ENCODE measurements at places on chromosomes 11 and 22.
A peak's percentile ranks its signal among the peaks of the same experiment; 100 is the strongest.

- no peak for DNase-seq
Observed at GRCh38 chr22:23695571-23696325, 4.9 kb downstream of the RGL4 start.

DNA sequence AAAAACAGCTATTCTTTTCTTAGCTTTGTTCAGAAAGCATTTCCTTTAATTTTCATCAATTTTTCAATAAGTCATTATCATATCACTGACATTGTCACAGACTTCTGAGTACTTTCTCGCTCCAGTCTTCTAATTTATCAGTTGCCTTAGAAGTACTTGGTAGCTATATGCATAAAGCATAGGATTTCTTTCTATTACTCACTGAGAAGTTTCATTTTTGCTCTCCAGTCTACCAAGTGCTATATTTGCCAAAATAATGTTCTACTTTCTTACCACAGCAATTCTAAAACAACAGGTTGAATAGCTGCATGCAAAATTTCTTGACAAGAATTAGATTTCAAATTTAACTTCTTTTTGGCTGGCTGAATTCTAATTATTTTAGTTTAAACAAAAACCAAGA is 116.3 kb downstream of the STK33 start:
- no peak for DNase-seq

DNA sequence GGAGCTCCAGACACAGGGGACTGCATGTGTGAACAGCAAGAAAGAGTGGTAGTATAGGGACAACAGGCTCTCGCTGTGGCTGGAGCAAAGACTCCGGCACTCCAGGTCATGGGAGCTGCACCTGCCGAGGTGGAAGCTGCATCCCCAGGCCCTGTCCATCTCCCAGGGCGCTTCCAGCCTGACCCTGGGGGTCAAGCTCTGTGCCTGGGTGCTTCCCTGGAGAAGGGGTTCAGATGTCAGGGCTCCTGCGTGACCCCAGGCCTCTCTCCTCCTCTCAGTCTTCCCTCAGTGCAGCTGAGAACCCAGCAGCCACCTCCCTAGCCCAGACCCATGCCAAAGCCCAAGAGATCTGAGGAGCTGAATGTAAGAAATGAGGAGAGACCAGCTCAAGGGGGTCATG is 3.4 kb downstream of the TMPRSS4 start:
- no peak for DNase-seq

DNA sequence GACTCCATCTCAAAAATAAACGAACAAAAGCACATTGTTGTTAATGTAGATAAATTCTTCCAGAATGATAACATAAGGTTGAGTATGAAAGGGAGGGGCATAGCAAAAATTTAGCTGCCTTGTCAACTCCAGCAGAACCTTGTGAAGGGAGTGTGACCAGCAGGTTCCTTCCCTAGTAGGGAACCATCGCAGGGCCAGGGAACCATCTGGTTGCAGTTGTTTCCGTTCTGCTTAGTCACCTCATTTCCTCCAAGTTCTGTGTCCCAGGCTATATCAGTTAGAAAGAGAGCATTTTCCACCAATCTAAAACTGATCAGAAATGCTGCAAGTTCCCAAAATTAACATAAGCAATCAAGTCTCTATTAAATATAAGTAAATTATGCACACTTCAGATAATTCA is 126.7 kb upstream of the BLID start:
- no peak for DNase-seq

DNA sequence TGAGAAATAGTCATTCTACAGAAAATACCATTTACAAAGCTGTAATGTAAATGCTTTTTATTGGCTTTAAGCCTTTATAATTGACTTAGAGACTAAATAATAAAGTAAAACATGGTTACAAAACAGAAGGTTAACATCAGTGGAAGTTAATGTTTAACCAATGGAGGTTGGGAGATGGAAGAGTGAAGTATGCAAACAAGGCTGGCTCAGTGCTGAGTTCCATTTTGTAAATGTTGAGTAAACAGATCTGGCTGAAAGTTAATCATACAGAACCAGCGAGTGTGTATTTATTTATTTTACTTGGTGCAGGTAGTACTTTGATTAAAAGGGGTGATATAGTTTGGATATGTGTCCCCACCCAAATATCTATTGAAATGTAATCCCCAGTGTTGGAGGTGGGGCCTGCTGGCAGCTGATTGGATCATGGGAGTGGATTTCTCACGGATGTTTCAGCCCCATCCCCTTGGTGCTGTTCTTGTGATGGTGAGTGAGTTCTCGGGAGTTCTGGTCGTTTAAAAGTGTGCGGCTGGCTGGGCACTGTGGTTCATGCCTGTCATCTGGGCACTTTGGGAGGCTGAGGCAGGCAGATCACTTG is 827.4 kb downstream of the OPCML start:
- DNase-seq, result no peak

DNA sequence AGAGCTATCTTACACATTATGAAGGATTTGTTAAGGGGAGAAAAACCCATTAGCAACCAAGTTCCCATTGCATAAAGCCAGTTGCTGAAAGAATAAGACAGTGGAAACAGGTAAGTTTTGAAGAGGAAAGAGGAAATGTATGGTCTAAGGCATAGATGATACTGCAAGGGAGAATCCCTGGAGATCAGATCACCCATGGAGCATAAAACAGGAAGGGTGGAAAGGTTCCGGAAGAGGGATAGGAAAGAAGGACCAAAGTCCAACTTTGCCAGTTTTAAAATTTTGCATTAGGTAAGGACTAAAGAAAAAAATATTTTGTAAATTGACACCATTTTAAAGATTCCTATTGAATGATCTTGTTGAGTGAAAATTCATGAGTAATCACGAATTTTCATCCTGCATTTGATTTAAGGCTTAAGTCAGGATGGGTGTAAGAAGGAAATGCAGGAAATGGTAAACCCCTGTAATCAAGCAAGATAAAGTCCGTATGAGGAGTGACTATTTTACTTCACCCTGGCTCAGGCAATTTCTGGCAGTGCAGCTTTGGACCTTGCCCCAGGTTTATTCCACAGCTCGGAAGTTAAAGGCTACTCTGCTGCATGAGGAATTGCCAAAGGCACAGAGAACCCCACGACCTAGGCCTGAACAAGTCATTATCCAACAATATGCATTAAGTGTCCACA is 70.9 kb downstream of the CCDC34 start:
- DNase-seq, result no peak

GRCh38 chr11:2217211-2218030 is 45.8 kb upstream of the TH start:
- no peak for DNase-seq

- DNase-seq, result no peak
Observed at GRCh38 chr22:42156598-42156997, 26.0 kb upstream of the CYP2D6 start.

DNA sequence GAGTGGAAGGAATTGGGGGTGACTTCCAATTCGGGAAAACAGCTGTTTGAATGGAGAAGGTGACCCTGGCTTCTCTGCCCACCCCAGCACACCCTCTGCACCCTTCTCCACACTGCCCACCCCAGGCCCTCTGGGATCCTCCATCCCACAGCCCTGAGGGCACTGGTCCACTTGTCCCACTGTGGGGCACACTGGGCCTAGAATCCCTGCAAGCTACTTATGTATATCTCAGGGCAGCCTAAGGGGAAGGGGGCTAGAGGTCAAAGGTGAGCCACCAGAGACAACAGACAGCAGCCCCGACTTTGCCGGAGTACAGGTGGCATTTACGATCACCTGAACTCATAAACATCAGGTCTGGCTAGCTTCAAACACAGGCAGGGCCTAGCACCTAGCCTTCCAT is 673 bp upstream of the SCUBE2 start:
- no peak for DNase-seq

- no peak for DNase-seq
Observed at GRCh38 chr22:48244388-48245195, 1482.1 kb downstream of the TBC1D22A start.

- DNase-seq, result no peak
Observed at GRCh38 chr22:37741312-37741795, 44.5 kb downstream of the TRIOBP start.

GRCh38 chr11:72676861-72677341 is 2.7 kb upstream of the PDE2A start:
- DNase-seq, result peak; percentile 61

DNA sequence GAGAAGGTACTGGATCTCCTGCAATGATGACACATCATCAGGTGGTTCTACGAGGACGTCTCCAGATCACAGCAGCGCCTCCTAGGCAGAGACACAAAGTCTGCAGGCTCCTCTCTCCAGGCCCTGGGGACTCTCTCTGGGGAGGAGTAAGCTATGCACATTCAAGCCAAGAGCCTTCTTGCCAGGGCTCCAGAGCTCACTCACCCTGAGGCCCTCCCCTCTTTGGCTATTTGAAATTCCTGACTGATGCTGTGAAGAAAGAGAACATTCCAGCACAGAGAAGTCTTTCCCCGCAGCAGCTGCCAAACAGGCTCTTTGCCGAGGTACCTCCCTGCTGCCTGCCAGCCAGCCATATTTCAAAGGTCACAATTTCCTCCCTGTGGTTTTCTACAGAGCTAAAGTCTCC is 204.9 kb downstream of the CSNK2A3 start:
- no peak for DNase-seq

DNA sequence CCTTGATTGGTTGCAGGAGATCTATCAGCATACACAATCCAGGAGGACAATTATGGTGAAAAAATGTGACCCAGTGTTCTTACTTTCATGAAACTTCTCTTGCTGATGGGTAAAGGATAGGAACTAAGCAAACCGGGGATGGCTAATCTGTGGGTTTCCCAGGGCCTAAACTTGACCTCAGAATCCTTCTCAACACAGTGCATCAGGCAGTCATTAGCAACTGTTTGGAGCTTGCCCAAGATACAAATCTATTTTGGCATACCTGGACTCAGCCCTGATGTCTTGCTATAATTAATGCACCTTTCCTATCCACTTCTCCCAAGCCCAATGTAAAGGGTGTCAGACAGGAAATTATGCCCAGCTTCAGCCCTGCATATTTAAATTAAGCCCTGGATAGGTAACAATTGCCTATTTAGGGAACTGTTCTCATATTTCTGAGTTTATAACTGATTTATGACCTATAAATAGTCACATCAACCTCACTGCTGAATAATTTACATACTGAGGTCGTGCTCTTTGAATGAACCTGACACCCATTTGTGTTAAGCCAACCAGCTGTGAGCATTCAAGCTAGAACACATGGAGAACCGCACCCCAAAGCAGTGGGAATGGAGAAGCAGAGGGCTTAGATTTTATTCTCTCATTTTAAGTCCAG is 9.2 kb upstream of the PHF21A start:
- DNase-seq, result no peak

GRCh38 chr11:24622262-24622661 is 125.4 kb downstream of the LUZP2 start:
- DNase-seq, result no peak

DNA sequence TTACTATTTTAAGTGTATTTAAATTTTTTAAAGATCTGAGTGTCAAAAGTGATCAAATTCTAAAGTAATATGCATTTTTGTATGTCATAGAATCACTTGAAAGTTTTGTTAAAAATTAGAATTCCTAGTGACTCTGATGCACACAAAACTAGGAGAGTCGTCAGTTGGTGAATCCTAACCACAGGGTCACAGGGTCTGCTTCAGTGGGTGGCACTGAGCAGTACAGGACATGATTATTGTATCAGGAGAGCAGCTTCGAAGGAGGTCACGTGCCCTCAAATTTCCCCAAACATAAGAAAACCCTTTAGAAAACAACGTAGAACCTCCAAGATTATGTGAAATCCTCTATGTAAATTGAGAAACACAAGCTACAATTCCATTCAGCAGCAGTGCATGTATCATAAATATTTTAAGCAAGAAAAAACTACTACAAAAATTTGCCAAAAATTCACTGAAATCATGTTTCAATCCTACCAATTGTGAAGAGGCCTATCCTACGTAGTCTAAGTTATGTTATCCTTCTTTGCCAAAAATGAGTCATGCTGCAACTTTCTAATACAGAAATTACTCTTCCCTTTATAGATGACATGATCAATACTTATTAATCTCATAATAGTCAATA is 323.6 kb downstream of the AASDHPPT start:
- no peak for DNase-seq

DNA sequence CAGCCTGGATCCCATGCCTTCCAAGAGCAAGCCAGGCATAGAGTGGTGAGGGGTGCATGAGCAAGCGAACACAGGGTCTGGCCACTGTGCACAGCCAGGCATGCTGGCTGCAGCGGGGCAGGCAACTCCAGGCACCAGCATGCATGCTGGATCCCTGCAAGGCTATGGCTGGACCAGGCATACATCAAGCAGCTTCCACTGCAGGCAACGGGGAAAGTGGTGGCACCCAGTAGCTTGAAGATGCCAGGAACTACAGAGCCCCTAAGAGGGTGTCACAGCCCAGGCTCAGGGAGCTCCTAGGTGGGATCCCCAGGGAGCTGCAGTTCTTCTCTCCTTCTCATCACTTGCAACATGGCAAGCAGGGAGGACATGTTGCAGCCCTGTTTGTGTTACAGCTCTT is 45.2 kb downstream of the CHST1 start:
- DNase-seq, result no peak

GRCh38 chr11:117646411-117646810 is 150.6 kb downstream of the DSCAML1 start:
- no peak for DNase-seq

DNA sequence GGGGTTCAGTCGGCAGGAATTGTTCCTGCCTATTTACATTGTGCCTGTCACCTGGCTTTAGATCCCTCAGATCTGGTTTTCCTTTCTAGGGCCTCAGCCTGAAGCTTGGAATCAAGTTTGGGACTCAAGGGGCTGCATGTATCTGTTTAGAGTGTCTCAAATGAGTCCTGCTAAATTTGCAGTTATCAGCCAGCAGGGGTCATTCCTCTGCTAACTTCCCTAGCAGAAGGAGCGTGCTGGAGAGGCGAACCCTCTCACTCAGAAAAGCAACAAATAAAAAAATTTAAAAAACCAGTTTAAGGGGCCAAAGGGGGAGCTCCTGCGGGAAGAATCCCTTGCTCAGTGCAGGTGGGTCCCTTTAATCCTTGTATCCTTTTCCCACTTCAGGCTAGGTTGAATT is 1220.2 kb downstream of the JRKL start:
- no peak for DNase-seq

- no peak for DNase-seq
Observed at GRCh38 chr11:124839128-124839971, 25.9 kb upstream of the ROBO3 start.

DNA sequence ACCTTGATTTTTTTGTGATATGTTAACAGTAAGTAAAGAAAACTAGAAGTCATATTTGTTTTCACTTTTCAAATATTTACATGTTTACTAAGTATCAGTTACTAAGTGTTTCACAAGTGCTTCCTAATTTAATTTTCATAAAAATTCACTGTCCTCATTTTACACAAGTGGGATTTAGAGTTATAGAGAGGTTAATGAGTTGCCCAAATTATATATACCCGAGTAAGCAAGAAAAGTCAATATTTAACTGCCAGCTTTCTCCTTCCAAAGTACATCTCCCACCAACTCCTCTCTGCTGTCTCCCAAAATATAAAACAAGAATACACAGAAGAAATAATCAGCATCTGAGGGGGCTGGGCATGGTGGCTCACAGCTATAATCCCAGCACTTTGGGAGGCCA is 896.7 kb upstream of the ANO3 start:
- DNase-seq, result no peak

GRCh38 chr11:70016666-70017367 is 61.3 kb upstream of the ANO1 start:
- no peak for DNase-seq
